Activated naive CD8-positive, alpha-beta T cell treated with anti-CD3 and anti-CD28 coated beads for 36 hours (primary cell): ENCODE measurements at places on chromosomes 16 and 17. TPM values are rescaled to one million over a fixed set of nuclear protein-coding genes. Genes with fewer than 3 reads are reported as not detected.

The TRPV3 gene
- 0.64 TPM for total RNA-seq

The NPIPB9 gene
- 1.6 TPM for total RNA-seq

The WDR45B gene
- total RNA-seq = 60.3 TPM

The IL34 gene
- total RNA-seq = 0.22 TPM

The RTN4RL1 gene
- 0.64 TPM for total RNA-seq

The ZFPM1 gene
- total RNA-seq = 6.9 TPM

The SSTR5 gene
- not detected for total RNA-seq

The SPATA32 gene
- 0.68 TPM for total RNA-seq

The CHST6 gene
- total RNA-seq = 0.06 TPM

The GSG1L gene
- total RNA-seq = not detected

The KRT222 gene
- 0.22 TPM for total RNA-seq

The CAPNS2 gene
- not detected for total RNA-seq

The TMEM114 gene
- not detected for total RNA-seq

The CTRB1 gene
- not detected for total RNA-seq

DNA sequence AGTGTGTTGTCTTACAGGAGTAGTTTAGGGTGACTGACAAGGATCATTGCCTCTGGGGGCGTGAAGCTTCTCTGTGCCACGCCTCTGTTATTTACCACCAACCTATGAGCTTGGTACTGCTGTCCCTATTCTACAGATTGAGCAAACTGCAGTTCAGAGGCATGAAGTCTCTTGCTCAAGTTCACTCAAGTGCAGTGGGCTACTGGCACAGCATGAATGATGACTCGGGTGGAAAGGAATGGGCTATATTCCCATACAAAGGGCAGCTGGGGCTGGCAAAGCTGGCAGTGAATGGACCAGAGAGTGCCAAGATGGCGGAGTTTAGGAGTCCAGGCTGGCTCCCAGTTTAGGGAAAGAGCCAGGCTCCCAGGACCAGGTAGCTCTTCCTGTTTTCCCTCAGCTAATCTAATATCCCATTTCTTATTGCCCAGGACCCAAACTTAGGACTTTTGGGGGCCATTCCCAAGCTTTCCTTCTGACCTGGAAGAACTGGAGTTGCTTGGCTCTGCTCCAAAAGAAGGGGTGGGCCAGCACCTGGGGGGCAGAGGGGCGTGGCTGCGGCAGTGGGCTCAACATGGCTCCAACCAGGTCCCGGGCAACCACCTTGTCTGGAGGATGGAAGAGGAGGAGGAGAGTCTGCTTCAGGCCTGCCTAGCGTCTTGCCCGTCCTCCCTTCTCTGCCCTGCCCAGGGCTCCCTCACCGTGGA is 12.9 kb downstream of the PLK1 start:
- no peak for DNase-seq

DNA sequence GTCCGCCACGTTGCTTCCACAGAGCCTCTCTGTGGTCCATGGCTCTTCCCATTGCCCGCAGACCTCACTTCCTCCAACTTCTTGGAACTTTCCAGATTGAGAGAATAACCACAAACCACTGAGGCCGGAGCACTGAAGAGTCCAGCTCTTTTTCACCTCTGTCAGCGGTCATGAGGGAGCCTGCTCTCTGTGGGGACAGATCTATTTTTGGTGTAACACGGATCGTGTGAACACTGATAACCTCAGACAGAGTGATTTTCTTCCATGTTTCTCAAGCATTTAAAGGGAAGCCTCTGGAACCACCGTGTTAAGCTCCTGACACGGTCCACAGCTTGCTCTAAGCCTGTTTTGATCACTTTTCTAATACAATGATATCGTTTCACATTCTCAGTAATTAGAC is 49.7 kb downstream of the NTN1 start:
- no peak for DNase-seq

DNA sequence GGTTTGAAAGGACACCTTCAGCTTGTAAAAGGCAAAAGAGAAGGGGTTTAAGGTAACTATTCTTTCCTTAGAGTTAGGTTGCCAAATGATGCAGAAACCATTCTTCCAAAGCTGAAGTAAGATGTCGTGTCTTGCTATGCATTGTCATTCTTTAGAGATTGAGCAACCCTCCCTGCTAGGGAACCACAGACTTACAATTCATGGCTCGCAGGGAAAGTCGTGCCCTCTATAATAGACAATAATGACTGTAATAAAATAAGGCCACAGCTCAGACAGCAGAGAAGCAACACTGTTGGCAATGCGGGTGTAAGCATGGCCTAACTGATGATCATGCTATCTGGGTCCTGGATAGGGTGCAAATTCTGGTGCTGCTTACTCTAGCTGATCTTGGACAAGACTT is 129.6 kb upstream of the CDH13 start:
- no peak for DNase-seq

GRCh38 chr16:80964351-80964750 is 42.3 kb downstream of the CMC2 start:
- no peak for DNase-seq

DNA sequence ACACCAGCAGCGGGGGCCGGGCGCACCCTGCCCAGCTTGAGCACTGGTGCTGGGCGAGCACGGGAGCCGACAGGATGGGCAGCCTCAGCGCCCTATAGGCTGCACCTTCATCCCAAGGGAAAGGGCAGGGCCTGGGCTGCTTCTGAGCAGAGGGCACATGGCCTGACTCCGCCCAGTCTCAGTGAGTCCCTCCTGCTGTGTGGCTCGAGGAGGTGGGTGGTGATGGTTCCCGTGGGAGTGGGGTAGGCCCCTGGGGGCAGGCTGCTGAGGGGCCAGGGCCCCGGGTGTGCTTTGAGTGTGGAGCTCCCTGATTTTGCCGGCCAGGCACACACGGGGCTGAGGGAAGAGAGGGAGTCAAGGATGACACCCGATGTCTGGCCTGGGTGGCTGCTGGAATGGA is 37.9 kb downstream of the TSC2 start:
- no peak for DNase-seq

GRCh38 chr17:28902819-28903545 is at the start of gene DHRS13:
TSS of gene DHRS13 (minus strand) at chr17:28903079. CDS start at chr17:28902944, 135 bp downstream.
- peak; percentile 99 for DNase-seq

- DNase-seq = no peak
These were observed 29.6 kb downstream of the OGFOD1 start for GRCh38 chr16:56480776-56481467.

DNA sequence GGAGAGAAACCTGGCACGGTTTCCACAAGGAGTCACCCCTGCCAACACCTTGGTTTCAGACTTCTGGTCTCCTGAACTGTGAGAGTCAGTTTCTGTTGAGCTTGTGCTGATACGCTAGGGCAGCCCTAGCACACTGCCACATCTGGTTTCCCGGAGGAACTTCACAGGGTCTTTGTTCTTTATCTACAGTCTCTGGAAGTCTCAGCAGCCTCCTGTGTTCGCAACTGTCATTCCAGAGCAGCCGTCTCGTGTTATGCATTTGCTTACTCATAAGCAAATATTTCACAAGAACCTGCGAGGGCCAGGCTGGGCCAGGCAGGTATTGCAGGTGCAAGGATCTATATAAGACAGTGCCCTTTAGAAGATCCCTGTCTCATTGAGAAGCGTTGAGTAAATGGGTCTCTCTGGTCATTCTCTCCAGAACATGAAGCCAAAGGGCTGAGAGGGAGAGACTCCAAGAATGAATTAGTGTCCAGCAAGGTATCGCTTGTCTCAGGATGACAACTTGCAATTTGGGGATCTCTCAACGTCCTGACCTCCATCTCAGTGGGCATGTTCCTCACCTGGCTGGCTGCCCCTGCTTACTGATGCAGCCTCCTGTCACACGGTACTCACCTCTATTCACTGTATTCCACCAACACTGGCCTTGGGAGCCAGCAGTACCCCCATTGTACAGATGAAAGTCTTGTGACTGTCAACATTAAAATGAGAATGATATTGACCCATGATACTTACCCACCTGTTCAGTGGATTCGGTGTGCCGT is 141.2 kb downstream of the WWOX start:
- DNase-seq = no peak

- no peak for DNase-seq
These were observed 17.5 kb upstream of the RPTOR start for GRCh38 chr17:80527016-80527645.

DNA sequence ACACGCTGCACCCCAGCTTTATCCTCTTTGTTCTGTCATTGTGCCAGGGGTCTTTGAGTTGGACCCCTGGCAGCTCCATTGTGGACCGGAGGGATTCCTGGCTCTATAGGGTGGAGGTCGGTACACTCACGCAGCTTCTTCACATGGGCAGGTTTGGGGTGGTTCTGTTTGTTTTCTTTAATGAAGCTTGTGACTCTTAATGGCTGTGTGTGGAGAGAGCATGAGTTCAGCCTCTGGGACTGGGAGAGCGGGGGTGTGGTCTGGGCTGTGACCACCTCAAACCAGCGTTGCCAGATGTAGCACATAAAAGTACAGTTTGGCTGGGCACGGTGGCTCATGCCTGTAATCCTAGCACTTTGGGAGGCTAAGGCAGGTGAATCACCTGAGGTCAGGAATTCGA is 21.2 kb upstream of the NAGLU start:
- no peak for DNase-seq

GRCh38 chr16:31134625-31135534 is 647 bp downstream of the PRSS8 start:
- no peak for DNase-seq

DNA sequence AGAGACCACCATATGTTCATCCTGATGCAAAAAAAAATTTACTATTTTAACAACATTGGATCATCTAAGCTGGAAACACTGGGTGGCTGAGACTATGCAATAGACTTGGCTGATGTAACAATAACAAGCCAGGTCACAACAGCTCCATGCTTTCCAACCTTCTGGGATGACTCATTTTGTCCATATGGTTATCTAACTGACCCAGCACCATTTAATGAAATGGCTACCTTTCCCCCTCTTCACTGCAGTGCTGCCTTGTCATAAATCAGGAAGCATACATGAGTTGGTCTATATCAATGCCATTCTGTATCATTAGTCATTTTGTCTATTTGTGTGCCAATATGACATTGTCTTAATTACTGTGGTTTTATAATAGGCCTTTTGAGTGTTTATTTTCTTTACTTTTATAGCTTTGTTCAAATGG is 217.6 kb upstream of the KCNJ16 start:
- DNase-seq = no peak

GRCh38 chr17:27502526-27503324 is 46.5 kb downstream of the KSR1 start:
- DNase-seq = no peak

DNA sequence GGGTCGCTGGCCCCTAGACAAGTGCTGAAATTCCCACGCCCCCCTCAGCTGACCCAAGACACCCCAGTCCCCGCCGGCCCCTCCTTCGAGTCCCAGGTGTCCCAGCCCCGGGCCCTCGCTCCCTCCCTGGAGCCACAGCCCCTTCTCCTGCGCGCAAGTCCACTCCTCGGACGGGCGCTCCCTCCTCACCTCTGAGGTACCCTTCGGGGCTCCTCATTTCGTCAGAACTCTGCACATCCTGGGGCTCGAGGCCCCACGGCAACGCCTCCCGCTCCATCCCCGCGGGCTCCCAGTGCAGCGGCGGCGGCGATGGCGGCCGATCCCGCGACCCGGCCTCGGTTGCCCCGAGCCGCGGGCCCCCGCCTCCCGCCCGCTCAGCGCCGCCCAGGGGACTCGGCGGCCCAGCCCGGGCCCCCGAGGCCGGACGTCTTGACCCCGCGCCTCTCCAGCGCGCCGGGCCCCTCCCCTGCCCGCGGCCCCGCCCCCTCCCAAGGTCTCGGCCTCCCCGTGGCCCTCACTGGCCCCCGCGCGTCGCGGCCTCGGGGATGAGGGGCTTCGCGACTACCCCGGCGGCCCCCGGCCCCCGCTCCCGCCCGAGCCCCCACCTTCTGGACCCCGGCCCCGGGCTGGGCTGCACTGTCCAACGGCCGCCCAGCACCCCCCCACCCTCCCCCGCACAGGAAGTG is at the start of gene ZNF768:
Gene ZNF768, minus strand, starts transcription at position 430 of the 686 bp plus-strand sequence. Its CDS starts 153 bp downstream, at position 277.
- peak; percentile 43 for DNase-seq

- DNase-seq = no peak
These were observed at the start of gene VMO1 for GRCh38 chr17:4786106-4786511. TSS of gene VMO1 (minus strand) at chr17:4786364. CDS start at chr17:4786352, 12 bp downstream.

GRCh38 chr17:65219707-65220106 is 82.5 kb downstream of the RGS9 start:
- DNase-seq = no peak

DNA sequence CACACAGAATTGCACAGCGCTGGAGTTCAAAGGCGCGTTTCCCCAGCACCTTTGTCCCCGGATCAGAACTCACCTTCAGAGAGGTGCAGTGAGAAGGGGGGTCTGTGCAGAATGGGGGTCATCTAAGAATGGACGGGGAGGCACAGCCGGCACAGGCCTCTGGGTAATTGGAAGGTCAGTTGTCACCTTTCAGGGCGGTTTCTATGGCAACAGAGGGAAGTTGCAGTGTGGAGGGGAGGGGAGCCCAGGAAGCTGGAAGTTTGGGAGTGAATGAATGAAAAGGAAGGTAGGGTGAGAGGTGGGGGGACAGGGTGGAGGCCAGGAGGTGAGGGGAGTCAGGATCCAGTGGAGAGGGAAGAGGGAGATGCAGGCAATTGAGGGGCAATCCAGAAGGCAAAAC is 12.4 kb upstream of the KCNG4 start:
- no peak for DNase-seq

DNA sequence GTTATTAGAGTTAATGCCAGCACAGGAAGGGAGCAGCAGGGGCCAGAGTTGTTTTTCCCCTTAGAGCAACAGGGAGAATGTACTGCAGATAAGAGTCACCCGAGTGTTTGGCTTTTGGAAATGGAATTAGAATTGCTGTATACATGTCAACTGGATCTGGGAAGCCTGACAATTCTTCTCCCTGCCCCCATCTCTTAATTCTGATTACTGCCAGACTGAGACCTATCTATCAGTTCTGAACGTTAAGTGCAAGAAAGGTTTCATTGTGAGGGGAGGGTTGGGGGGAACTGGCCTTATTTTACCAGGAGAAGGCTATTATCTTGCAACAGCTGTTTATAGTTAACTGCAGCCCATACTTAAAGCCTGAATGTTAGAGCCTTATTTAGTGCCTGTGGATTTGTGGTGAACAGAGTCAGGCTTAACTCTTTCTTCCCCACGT is 424.5 kb upstream of the CDH11 start:
- no peak for DNase-seq

GRCh38 chr17:73271072-73271471 is 9.4 kb upstream of the CPSF4L start:
- DNase-seq = no peak

DNA sequence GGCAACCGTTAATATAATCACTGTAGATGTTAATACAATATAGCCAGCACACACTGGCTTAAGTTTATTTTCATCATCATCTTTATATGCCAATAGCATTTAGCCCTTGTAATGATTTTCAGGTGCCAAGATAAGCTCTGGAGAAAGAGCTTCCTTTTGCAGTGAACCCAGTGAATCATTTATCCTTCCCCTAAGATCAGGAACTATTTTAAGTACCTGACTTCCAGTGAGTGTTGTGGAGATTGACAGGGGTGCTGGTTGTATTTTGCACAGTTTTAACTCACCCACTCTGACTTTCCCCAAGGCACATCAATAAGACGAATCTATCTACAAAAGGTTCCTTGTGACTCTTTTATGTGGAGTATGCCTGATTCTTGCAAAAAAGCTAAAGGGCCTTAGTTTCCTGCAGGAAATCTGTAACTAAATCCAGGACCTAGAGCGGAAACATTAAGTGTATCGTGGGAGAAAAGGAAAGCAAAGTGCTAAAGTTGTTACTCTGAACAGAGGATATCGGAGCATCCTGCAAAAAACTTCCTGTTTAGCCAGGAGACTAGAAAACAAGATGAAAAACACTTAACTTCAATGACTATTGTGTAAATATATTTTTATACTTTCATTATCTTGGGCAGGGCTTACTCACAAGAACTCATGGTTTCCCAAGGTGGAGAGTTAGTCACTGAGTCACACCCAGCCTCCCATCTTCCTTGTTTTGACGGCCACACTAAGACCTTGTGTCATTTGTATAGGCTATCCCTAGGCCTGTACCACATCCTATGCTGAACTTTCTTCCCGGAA is 183.6 kb downstream of the MAP2K6 start:
- no peak for DNase-seq

- no peak for DNase-seq
These were observed 1.0 kb downstream of the CX3CL1 start for GRCh38 chr16:57373117-57373947.
